Stimulated activated CD4-positive, alpha-beta T cell treated with anti-CD3 and anti-CD28 coated beads, Interleukin-15, amount 100 ng/mL, for 1 hour (primary cell): ENCODE measurements at places on chromosomes 3 and 15.
A peak's percentile ranks its signal among the peaks of the same experiment; 100 is the strongest.

- DNase-seq = no peak
Measured at GRCh38 chr3:144652573-144652972, 681.0 kb downstream of the DIPK2A start.

DNA sequence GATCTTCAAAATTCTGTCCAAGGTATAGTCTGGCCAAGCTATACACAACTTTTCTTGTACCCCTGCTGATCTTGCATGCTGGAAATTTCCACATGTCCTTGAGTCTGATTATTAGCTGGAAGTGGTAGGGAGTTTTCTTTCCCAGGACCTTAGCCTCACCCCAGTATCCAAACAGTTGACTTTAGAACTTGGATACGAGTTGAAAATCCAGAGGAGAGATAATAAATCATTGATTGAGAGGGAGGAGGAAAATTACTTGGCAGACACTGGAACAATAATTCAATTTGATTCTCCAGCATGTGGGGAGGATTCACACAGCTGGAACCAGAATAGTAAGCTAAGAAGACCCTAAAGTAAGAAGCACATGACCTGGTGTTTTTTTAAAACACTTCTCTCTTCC, 116.4 kb downstream of the IL5RA start:
- no peak for DNase-seq

- DNase-seq = no peak
Measured at GRCh38 chr15:99478977-99479376, 86.8 kb upstream of the MEF2A start.

GRCh38 chr3:149963485-149963884, 7.2 kb downstream of the PFN2 start:
- no peak for DNase-seq

- no peak for DNase-seq
Measured at GRCh38 chr3:36750737-36751136, 13.6 kb downstream of the DCLK3 start.

DNA sequence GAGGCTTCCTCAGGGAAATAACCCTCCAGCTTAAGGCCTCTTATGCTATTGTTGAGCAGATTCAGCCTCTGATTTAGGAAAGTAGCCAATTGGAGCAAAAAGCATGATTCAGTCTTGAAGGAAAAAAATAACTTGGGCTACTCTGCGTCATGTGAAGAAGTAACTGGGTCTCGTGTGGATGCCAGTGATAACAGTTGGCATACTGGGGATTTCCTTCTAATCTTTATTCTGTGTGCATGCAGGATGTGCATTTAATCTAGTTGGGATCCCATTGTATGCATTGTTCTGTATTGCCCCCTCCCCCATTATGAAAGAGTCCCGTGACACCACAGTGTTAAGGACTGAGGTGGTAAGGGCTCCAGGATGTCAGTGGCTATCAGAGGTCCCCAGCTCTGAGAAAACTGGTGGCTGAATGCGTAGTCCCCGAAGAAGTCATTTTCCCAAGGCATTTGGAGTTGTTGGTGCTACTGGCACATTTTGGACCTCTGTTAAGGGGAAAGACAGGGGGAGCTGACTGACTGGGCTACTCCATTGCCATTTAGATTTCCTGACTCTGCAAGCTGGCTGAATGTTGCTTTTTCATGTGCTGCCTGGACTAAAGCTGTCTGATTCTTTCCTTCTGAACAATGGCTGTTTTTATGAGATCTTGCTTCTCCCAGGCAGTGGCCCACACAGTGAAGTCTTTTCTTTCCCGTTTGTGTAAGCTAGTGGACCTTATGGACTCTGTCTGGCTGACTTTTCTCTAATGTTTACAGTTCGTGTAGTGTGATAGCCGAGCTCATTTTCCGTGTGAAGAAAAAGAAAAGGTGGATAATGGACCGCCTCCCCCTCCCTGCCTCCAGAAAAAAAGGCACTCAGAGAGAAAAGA, 38.4 kb upstream of the TRAK1 start:
- no peak for DNase-seq

GRCh38 chr3:32847528-32847927, 29.7 kb downstream of the TRIM71 start:
- no peak for DNase-seq

- DNase-seq = no peak
Measured at GRCh38 chr3:104556372-104557078, 810.2 kb upstream of the ALCAM start.

- no peak for DNase-seq
Measured at GRCh38 chr3:83625261-83625660, 1333.5 kb upstream of the CADM2 start.

DNA sequence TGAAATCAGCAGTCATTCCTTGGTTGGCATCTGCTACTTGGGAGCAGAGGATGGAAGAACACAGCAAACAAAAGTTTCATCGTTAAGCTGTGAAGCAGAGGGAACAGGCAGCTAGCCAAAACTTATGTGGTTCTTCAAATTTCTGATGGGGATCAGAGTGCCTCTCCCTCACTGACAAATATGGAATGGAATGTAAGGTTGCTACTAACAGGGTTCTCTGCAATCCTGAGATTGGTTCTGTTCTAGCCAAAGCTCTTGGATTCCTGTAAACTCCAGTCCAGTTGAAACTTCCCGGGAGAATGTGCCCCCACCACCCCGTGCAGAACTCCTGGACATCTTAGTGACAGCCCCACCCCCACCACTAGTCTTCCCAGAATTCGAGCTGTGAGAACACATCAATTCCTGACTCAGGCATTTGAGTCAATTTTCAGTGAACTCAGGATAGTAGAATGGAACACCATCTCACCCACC, 55.9 kb upstream of the PHLDB2 start:
- DNase-seq = no peak

- no peak for DNase-seq
Measured at GRCh38 chr3:168545591-168545990, 449.9 kb upstream of the GOLIM4 start.

DNA sequence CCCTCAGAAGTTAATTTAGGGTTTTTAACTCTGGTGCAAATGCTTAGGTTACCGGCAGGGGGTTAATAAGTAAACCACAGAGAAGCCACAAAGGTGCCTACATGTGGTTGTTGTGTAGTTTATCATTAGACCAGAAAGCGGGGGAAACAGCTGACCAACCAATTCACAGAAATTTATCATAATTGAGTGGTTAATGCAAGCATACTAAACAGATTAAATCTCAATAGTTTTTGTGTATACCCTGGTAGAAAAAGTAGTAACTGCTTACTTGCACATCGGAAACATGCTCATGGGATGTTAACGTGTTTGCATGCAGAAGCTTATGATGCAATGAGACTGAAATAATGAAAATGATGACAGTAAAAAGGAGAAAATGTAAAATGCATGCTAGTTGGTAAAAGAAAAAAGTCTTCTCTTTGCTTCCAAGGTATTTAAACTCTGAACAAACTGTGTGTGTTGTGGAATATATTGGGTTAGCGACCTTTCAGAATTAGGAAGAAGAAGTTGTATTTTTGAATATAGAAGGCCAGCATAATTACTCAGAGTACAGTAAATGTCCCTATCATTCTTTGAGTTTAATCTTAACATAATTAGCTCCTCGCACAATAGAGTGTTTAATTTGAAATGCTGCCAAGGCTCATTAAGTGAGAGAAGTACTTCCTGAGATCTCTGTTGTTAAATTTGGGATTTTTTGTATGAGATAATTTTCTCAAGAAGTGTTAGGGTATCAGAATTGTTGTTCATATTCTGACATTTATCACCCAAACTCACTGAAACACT, 316.2 kb downstream of the PTPRG start:
- no peak for DNase-seq

GRCh38 chr3:78519281-78519680, 1248.5 kb downstream of the ROBO1 start:
- no peak for DNase-seq

- DNase-seq = peak; percentile 12
Measured at GRCh38 chr3:48952510-48953118, 34.0 kb downstream of the ARIH2 start.

GRCh38 chr3:74059301-74059922, 434.7 kb upstream of the PDZRN3 start:
- DNase-seq = no peak

- peak; percentile 42 for DNase-seq
Measured at GRCh38 chr15:31325595-31326155, 960 bp upstream of the KLF13 start.

DNA sequence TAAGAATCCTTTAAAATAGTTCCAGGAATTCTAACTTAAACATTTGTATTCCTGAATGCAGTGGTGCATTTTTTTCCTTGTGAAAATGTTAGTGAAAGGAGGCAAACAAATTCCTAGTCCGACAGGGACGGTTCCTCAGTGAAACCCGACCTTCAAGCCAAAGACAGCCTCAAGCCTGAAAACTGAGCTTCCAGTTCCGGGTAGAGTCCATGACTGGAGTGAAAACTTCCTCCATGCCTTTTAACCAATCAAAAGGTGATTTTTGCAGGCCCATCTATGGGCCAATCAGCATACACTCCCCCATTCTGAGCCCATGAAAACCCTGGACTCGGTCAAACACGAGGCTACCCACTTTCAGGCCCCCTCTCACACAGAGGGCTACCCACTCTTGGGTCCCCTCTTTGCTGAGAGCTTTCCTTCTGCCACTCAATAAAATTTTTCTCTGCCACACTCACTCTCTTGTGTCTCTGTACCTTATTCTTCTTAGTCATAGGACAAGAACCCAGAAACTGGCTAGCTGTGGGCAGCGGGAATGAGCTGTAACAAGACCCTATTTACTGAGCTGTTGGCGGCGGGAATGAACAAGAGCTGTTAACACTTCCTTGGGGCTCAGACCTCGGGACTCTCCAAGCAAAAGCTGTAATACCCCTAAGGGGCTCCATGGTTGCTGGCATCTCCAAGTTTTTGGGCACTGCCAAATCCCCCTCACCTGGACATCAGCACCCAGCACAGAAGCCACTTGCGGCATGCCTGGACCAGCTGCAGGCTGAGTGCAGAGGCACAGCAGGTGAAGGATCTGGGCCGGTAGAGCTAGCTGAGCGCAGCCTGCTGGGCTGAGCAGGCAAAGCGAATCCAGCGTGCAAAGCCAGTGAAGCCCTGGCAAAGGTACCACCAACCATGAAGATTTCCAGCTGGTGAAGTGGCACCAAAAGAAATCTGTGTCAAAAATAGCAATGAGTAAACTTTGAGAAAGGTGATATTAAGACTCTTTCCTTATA, 598.8 kb downstream of the MCTP2 start:
- no peak for DNase-seq

- no peak for DNase-seq
Measured at GRCh38 chr3:177606891-177607290, 409.6 kb upstream of the TBL1XR1 start.

- no peak for DNase-seq
Measured at GRCh38 chr15:57920911-57921310, 144.6 kb downstream of the ALDH1A2 start.

DNA sequence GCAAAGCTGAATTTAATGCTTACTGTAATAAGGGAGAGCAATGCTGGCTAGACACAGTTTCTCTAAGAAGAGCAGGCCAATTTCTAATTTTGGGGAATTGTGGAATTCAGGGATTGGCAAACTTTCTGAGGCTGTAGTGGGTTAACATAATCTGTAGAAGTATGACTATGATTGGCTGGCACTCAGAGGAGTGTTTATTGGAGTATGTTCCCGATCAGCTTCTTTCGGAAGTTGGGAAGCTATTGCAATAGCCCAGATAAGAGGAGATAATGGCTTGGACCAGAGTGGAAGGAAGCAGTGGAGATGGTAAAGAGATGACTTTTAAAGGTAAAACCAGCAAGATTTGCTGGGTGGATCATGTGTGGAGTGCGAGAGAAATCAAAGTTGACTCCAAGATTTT, 19.4 kb downstream of the TMOD3 start:
- no peak for DNase-seq

DNA sequence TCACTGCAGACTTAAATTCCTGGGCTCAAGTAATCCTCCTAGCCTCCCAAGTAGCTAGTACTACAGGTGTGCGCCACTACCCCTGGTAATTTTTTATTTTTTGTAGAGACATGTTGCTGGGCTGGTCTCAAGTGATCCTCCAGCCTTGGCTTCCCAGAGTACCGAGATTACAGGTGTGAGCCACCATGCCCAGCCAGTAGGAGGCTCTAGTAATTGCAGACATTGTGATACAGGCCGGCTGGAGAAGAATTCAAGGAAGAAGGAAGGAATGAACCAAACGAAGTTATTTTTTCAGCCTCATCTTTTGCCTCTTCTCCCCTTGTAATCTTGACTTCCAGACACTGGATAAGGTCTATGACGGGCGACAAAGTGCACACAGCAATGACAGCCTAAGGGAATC, 3.2 kb upstream of the PPP4R2 start:
- DNase-seq = no peak

DNA sequence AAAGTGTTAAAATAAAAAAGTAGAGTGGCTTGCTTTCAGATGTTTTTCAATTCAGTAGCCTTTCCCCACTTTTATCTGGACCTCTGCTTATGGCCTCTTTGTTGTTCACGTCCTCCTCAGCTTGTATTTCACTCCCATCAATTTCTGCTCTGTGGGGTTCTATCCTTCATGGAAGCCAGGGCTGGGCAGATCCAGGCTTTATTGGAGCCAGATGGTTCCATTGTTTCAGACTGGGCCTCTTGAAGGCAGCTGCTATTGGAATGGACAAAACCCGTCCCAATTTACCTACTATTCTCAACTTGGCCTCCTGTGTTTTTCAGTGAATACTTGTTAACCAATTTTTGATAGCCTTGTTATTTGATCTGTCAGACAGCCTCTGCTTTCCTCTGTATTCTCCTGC, 10.9 kb upstream of the AADACL2 start:
- no peak for DNase-seq

DNA sequence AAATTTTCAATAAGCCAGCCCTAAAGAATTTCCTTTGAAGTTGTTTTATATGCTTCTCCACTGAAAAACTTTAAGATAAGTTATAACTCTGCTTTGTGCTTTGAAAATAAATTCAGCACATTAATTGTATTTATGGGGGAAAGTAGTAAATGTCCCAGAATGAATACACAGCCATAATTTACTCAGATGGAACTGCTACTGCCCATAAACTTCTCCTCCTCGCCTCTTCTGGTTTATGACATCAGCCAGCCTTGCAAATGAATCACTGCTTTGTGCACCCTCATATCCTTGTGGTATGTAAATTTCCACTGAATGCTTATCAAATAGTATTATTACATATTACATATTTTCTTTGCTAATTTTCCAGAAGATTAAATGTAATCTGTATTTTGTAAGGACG, 302.0 kb downstream of the DIPK2A start:
- no peak for DNase-seq

GRCh38 chr3:149957361-149958125, 13.2 kb downstream of the PFN2 start:
- no peak for DNase-seq

- no peak for DNase-seq
Measured at GRCh38 chr15:62603742-62604141, 438.7 kb upstream of the C2CD4B start.

DNA sequence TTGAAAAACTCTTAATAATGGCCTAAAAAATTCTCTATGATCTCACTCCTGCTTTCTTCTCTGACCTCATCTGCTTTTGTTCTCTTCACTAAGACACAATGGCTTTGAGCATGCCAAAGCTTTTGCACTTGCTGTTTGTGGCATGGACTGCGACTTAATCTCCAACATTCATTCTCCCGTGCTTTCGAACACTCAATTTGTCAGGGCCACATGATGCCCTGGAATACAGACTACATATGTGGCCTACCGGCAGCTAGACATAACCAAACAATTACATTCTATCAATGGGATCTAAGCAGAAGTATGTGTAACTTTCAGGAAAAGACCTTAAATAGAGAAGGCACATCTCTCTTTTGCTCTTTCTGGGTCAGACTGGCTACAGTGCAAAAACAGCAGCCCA, 506.5 kb downstream of the MAGI1 start:
- DNase-seq = no peak

- DNase-seq = no peak
Measured at GRCh38 chr3:165455360-165455759, 259.2 kb upstream of the SLITRK3 start.
